ENCODE measurements at places on chromosomes 16 and 17.

DNA sequence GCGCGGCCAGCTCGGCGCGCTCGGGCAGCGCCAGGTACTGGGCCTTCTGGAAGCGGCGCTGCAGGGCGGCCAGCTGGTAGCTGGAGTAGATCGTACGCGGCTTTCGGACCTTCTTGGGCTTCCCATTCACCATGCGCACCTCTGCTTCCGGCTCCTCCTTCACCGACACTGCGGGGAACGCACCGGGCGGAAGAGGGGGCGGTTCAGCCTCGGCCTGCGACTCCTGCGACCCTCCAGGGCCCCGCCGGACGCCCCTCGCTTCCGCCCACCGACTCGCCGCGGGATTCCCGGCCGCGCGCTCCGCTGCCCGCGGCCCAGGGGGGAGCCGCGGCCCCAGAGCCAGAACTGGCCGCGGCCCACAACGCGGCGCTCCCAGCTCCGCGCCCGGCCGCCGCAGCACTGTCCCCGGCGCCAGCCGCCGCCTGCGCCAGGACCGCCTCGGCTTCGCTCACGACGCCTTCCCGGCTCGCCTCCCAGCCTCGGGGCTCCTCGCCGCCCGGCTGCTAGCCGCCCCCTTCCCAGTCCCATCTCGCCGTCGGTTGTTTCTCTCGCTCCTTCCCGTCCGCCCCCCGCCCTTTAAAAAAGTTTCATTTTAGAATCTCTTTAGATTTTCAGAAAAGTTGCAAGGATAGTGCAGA, 1.5 kb downstream of the DLX3 start:
- no peak for DNase-seq

DNA sequence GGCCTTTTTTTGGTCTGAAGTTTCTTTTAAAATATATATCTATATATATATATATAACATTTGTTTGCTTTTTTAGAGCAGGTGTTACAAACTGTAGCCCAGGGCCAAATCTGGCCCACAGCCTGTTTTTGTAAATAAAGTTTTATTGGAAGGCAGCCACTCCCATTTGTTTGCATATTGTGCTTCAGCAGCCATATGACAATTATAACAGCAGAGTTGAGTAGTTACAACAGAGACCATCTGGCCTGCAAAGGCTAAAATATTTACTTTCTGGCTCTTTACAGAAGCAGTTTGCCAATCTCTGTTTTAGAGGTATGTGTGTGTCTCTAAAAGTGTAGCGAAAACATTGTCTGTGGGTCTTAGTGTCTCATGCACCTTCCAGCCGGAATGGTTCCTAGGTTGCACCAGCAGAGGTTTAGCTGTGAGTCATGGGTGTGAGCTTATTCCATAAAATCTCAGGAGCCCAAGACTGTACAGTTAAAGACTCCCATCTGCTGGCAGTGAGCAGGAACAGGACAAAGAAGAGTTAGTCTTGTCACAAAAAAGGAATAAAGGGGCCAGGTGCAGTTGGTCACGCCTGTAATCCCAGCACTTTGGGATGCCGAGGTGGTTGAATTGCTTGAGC, 23.8 kb downstream of the LCMT1 start:
- no peak for DNase-seq

DNA sequence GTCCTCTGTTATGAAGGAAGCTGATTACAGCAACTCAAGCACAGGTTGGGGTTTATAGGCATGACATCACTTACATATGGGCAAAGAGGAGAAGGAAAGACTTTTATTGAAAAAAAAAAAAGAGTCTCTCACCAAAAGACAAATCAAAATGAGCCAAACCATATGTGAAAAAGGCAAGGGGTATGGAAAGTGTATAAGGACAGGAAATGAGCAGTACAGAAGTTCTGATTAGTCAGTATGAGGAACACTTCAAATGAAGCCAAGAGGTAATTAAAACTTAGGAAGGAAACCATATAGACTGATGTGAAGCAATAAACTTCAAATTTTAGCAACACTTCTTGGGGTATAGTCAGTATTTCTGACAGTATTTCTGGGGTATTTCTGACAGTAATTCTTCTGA, 1372.6 kb downstream of the CDH11 start:
- DNase-seq = peak; percentile 1

DNA sequence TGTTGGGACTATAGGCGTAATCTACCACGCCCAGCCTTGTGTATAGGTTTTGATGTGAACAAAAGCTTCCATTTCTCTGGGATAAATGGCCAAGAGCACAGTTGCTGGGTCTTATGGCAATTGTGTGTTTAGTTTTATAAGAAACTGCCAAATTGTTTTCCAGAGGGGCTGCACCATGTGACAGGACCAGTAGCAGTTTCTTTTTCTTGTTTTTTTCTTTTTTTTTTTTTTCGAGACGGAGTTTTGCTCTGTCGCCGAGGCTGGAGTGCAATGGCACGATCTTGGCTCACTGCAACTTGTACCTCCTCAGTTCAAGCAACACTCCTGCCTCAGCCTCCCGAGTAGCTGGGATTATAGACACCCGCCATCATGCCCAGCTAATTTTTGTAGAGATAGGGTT, 34.3 kb upstream of the CBX4 start:
- no peak for DNase-seq

DNA sequence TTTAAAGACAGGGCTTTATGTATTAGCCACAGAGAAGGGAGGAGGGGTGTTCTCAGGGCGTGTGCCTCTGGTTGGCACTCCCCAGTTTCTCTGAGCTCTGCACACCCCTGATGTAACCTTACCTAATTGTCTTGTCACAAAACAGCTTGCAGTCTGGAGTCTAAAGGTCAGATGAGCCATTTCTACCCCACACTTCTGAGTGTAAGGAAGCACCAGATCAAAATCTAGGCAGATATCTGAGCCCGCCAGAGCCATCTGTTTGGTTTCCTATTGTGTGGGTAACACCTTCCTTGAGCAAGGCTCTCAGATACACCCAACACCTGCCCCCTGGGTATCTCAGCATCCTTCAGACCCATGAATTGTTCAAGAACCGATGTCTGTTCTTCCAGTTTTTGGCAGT, 15.5 kb downstream of the CDH1 start:
- no peak for DNase-seq

DNA sequence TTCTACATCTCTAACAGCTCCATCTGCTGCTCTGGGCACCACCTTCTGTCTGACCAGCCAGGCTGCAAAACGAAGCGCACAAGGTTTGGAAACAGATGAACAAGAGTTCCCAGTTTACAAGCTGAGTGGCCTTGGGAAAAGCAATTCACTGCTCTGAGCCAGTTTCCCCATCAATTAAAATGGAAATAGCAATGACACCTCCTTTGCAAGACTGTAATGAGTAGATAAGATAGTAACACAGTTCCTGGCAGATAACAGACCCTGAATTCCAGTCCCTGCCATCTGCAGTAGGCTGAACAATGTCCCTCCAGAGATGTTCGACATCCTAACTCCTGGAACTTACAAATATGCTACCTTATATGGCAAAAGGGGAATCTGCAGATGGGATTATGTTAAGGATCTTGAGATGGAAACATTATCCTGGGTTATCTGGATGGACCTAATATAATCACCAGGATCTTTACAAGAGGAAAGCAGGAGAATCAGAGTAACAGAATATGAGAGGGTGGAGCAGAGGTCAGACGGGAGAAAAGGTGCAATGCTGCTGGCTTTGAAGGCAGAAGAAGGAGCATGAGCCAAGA, 27.9 kb downstream of the CPPED1 start:
- DNase-seq = no peak

Measured in skin of body (tissue), 3 donors.